ENCODE measurements at places on chromosomes 4 and X. TPM values are rescaled to one million over a fixed set of nuclear protein-coding genes. Genes with fewer than 3 reads are reported as not detected.

The HPGD gene
- 50.0 TPM for total RNA-seq

The F8 gene
- total RNA-seq: 4.5 TPM

The ARX gene
- 0.29 TPM for total RNA-seq

The CENPVL2 gene
- total RNA-seq: not detected

The CT45A2 gene
- not detected for total RNA-seq

The MAGEA2B gene
- not detected for total RNA-seq

The VCX gene
- not detected for total RNA-seq

The SSX4B gene
- total RNA-seq: not detected

The SSX1 gene
- not detected for total RNA-seq

The YY2 gene
- total RNA-seq: 2.2 TPM

The IL2RG gene
- 0.21 TPM for total RNA-seq

The DNASE1L1 gene
- total RNA-seq: 20.6 TPM

The LRIT3 gene
- total RNA-seq: not detected

The KIAA1210 gene
- not detected for total RNA-seq

The RAB41 gene
- not detected for total RNA-seq

The PCSK1N gene
- total RNA-seq: 40.2 TPM

The GYG2 gene
- 3.6 TPM for total RNA-seq

The UPF3B gene
- 24.8 TPM for total RNA-seq

The KLHL4 gene
- total RNA-seq: 3.5 TPM

The ZNF185 gene
- total RNA-seq: 6.7 TPM

The HTR2C gene
- not detected for total RNA-seq

The TMEM164 gene
- 48.9 TPM for total RNA-seq

The MGST2 gene
- 47.2 TPM for total RNA-seq

The ETDC gene
- total RNA-seq: not detected

The CT47B1 gene
- not detected for total RNA-seq

The ZFYVE28 gene
- total RNA-seq: 2.5 TPM

The ADAM29 gene
- not detected for total RNA-seq

The SLC6A14 gene
- total RNA-seq: not detected

The BBS12 gene
- total RNA-seq: 1.9 TPM

The FGB gene
- 13.0 TPM for total RNA-seq

The HGFAC gene
- 0.18 TPM for total RNA-seq

The TBC1D8B gene
- total RNA-seq: 1.5 TPM

The MTTP gene
- total RNA-seq: not detected

The F11 gene
- not detected for total RNA-seq

The GAGE12E gene
- total RNA-seq: not detected

The SLC25A5 gene
- 719 TPM for total RNA-seq

The CXXC4 gene
- 0.02 TPM for total RNA-seq

The ARSD gene
- 11.9 TPM for total RNA-seq

The ZMYM3 gene
- 11.3 TPM for total RNA-seq

The BOD1L1 gene
- 17.4 TPM for total RNA-seq

The DGAT2L6 gene
- not detected for total RNA-seq
